ENCODE measurements at places on chromosomes 3 and 15.

DNA sequence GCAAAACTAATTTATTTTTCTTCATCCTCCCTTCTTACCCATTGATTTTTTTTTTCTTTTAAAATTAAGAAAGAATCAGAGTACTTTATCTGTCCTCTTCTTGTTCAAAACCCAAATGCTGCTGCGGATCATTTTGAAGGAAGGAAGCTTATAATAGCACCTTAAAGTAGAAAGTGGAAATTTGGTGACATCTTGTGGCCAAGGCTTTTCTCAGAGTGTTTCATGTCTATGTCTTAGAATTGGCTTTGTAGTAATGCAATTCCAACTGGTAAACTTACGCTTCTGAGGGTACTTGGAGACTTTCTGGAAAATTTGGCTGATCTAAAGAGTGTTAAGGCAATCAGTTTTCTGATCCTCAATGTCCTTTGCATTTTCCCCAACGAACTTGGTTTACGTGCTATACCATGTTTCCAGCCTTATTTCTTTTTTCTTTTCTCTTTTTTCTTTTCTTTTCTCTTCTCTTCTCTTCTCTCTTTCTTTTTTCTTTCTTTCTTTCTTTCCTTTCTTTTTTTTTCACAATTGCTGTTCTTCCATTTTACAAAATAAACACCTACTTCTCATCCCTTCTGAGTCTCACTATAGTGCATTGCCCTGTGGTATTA is 30.7 kb downstream of the C3orf38 start:
- no peak for DNase-seq

DNA sequence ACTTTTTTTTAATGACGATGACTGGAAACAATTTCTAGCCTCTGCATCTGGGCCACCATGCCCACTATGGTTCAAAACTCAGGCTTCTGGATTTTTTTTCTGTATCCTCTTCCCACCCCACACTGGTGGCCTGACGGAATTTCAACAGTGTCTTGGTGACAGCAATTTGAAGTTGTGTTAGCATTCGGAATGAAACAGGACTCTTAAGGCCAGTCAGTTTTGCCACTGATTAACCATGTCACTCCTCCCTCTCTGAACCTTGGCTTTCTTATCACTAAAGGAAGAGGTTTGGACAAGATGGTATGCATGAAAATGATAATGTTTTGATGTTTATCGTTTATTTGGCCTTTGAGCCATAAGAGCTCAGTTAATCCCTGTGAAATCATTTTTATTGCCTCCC is 41.6 kb upstream of the BDH1 start:
- DNase-seq: no peak

- DNase-seq: no peak
These were observed 19.9 kb downstream of the FYCO1 start for GRCh38 chr3:45975686-45976085.

- no peak for DNase-seq
These were observed 221.7 kb upstream of the TLE3 start for GRCh38 chr15:70319466-70319865.

DNA sequence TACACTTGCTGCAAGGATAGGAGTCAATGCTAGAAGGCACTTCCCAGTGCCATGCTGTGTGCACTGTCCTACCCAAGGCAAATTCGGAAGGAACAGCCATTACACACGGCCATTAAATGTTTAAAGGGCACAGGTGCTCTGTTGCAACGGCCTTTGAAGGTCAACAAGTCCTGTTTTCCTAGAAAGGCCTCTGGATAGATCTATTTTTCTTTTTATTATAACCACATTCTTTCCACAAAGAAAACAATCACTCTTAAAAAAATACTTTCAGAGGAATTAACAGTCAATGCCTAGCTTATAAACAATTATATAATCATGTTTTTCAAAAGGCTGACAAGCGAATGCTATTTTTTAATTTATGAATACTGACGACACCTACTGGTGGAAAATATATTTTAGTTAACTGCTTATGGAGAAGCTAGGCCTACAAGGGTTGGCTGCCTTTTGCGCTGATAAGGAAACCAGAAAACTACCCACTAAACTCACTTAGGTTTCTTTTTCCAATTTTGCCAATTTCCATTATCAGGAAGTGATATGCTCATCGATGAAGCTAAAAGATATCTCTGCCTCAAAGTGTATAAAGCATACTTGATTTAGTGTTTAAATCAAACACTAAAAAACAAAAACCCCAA is 2.4 kb downstream of the ARHGEF3 start:
- DNase-seq: peak; percentile 50

DNA sequence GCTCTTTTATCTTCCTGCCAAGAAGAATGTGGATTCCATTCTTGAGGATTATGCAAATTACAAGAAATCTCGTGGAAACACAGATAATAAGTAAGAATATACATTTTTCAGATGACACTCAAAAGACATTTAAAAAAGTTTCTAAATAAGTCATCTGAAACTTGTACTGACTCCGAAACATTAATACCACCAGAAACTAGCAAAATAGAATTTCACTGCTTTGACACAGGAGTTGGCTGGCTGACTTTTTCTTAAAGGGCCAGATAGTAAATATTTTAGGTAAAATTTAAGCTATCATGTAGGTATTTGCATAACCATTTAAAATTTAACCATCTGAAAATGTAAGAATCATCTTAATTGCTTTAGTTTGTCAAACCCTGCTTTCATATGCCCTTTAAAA is 20.8 kb downstream of the MORF4L1 start:
- no peak for DNase-seq

- DNase-seq: no peak
These were observed 33.9 kb downstream of the RPN1 start for GRCh38 chr3:128616516-128617269.

DNA sequence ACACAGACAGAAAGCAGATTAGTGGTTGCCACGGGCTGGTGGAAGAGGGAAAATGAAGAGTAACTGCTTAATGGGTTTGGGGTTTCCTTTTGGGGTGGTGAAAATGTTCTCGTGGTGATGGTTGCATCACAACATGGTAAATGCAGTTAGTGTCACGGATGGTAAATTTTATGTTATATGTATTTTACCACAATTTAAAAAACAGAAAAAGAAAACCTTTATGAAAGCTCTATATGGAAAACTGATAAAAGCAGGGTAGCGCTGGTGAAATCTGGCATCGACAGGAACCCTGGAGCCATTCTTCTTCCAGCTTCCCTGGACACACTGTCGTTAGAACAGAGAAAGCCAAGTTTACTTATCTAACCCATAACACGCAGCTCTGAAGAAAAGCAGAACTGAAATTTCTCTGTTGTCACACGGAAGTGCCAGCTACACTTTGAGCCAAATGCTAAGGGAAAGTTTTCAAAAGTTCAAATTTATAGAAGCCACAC is 287.7 kb upstream of the NR2F2 start:
- no peak for DNase-seq
